ENCODE measurements at places on chromosomes 7 and 10.

GRCh38 chr10:102352066-102352715 is 43.3 kb upstream of the NFKB2 start:
- DNase-seq, result peak; percentile 45

DNA sequence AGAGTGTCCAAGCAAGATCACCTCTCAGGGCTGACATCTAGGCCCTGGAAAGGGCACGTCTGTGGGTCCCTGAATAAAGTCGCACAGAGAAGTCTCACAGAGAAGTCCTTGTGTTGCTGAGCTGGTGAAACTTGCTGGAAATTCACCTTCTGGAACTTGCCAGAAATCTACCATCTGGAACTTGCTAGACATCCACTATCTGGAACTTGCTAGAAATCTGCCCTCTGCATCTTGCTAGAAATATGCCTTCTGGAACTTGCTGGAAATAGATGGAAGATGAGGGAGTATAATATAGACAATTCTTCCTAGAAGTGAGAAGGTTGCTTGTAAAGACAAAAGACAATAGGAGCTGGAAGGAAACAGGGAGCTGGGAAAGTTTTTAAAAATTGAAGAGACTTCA is 5.4 kb upstream of the TAX1BP1 start:
- no peak for DNase-seq

DNA sequence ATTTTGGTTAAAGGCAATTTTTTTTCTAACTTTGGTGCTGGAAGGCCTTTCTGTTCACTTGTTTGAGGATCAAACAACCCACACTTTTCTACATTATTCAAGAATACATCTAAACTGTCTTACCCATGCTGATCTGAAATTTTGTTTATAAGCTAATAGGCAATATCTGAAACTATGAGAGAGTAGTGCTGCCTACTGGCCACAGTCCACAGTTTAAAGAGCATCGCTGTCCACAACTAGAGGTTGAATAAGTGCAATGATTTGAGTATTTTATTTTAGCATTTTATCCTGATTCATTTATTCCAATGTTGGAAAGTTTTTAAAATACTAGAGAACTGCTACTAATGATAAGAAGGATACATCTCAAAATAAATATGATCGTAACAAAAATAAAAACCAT is 306.9 kb downstream of the ELMO1 start:
- DNase-seq, result no peak

- no peak for DNase-seq
Observed at GRCh38 chr7:52656098-52656497, 379.3 kb upstream of the POM121L12 start.

GRCh38 chr7:78528964-78529363 is 730.4 kb downstream of the PHTF2 start:
- no peak for DNase-seq

DNA sequence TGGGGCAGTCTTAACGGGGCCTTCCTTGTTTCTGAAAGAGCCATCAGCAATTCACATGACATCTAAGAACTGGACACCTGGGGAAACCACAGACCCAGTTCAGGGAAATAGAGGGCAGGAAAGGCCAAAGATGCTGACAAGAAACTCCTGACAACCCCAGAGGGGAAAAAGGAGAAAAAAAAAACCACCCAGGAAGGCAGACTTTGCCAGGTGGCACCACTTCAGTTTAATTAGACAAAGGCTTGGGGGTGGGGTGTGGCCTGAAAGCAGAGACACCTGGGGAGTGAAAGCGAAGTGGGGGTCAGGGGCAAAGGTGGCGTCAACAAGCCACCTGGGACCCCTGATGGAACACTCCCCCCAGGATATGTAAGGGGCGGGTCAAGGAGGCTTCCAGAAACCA is 53.6 kb downstream of the RAB11FIP2 start:
- DNase-seq, result no peak

DNA sequence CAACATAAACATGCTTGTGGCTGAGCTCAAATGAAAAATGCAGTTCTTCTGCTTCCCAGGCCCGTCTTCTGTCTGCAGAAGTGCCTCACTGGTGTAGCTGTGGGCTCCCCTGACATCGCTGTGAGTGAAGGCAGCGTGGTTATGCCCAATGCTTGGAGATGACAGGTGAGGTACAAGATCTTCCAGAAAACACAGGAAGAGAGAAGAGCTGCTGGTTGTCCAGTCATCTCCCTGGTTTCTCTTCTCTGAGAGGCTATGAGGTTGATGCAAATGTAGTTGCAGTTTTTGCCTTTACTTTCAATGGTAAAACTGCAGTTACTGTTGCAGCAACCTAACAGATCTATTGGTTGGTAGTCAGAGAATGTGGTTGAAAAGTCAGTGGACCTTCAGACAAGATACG is 223.6 kb downstream of the GATA3 start:
- no peak for DNase-seq

GRCh38 chr7:122887198-122887597 is 938 bp upstream of the CADPS2 start:
- peak; percentile 40 for DNase-seq

DNA sequence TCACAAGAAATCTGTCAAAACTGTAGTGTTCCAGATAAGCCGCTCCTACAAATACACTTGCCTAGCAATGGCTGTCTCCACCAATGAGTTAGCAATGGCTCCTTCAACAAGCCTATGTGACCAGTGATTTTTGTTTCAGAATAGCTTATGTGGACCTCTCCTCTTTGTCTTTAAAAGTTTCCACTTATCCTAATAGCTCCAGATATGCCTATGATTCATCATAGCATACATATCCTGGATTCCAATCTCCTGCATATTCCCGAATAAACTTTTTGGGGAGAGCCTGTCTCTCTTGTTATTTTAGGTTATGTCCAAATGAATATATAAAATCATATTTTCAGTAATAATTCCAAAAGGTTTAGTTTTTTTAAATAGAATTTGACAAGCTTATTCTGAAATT is 510.6 kb downstream of the ARL4A start:
- no peak for DNase-seq

GRCh38 chr7:137682596-137682995 is 164.2 kb downstream of the DGKI start:
- no peak for DNase-seq

- no peak for DNase-seq
Observed at GRCh38 chr7:15503603-15504290, 58.1 kb downstream of the AGMO start.

- no peak for DNase-seq
Observed at GRCh38 chr10:75449382-75450074, 18.1 kb downstream of the LRMDA start.

- DNase-seq, result peak; percentile 58
Observed at GRCh38 chr7:95066737-95067530, 159.5 kb downstream of the PPP1R9A start.

GRCh38 chr7:70421319-70421718 is 710.6 kb upstream of the GALNT17 start:
- no peak for DNase-seq

DNA sequence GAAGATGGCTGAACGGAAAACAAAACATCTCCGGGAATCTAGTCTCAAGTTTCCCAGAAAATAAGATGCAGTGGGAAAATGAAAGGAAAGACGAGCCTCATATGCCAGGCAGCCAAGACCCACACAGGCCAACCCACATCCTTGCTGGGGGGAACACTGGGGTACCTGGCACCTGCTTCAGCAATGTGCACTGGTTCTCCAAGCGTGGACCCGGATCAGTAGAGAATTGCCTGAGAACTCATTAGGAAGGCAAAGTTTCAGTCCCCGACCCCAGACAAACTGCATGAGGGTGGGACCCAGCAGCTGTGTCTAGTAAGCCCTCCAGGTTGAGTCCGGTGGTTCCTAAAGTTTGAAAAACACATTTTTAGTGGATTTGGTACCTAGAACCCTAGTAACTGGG is 18.4 kb downstream of the FAM53B start:
- no peak for DNase-seq

GRCh38 chr10:107671960-107672359 is 507.5 kb upstream of the SORCS1 start:
- DNase-seq, result no peak

GRCh38 chr10:28796606-28797512 is 119.5 kb downstream of the BAMBI start:
- DNase-seq, result peak; percentile 64

- no peak for DNase-seq
Observed at GRCh38 chr10:12489357-12489756, 140.0 kb downstream of the CAMK1D start.

DNA sequence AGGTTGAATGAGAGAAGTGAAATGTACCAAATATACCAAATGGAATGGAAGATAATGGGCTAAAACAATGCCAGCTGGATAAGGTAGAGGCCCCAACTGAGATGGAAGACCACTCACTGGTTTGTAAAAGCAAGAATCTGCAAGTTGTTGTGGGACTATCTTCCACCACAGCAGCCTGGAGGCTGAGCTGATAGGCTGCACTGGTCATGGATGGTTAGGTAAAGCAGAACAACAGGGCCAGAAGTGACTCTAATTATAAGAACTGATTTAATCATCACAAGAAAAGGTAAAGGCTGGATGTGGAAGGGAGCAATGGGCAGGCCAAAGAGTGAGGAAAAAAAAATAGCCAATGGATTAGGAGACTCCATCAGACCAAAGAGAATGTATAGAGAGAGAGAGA is 11.8 kb downstream of the TFEC start:
- DNase-seq, result no peak

DNA sequence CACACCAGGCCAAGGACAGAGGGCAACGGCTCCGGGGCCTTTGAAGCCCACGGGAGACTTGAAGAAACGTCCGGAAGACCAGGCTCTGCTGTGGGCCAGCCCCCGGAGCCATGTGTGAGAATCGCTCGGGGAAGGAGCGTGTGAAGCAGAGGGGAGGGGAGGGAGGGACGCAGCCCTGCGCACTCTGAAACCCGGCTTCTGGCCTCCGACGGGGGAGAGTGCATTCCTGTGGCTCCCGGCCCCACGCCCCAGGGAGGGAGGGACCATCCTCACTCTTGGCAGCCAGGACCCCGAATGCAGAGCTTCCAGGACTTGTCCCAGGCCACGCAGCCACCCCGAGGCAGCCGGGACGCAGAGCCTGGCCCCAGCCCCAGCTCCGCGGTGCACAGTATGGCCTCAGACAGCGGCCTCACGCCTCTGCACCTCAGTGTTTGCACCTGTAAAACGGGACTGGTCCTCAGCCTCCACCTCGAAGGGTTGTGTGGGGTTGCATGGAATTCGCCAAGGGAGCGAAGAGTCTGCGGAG is 67.4 kb downstream of the PDGFA start:
- no peak for DNase-seq

GRCh38 chr7:158315881-158316280 is 271.7 kb downstream of the PTPRN2 start:
- DNase-seq, result no peak

DNA sequence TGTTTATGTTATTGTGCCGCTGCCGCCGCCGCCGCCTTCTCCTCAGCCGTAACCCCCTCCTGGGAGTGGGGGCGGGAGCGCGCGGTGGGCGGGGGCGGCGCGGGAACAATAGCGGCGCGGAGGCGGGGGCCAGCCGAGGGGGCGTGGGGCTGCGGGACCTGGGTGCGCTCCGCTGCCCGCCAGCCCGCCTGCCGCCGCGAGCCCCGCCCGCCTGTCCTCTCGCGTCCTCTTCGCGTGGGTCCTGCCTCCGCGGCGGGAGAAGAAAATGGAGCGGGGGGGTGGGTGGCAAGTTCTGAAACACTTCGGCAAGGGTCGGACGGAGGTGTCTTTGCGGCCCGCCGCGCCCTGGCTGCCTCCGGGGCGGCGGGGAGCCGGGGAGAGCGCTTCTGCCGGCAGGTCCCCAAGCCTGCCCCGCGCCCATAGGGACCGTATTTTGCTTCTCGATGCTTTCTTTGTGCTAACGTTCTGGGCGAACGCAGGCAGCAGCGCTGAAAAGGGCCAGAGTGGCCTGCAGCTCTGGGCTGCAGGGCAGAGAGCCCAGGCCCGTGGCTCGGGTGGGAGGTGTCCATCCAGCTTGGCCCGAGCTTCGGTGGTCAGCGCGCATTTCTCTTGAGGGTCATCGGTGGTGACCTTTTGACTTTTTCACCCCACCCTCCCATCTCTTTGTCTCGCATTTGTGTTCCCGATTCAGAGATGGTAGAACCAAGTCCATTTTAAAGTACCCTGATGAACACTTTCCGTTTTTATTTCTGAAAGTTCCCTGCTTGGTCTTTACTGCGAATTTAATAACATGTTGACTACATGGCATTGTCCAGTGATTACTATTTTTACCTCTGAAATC is 613 bp downstream of the MAPK8 start:
- DNase-seq, result peak; percentile 77

Measured in dermis microvascular lymphatic vessel endothelial cell (primary cell).